ENCODE measurements at places on chromosomes 13 and 19. TPM values are rescaled to one million over a fixed set of nuclear protein-coding genes. Genes with fewer than 3 reads are reported as not detected.

Gene CGB8
- not detected for total RNA-seq

- DNase-seq: no peak
These were observed 15.6 kb downstream of the RHPN2 start for GRCh38 chr19:33048806-33049676.

DNA sequence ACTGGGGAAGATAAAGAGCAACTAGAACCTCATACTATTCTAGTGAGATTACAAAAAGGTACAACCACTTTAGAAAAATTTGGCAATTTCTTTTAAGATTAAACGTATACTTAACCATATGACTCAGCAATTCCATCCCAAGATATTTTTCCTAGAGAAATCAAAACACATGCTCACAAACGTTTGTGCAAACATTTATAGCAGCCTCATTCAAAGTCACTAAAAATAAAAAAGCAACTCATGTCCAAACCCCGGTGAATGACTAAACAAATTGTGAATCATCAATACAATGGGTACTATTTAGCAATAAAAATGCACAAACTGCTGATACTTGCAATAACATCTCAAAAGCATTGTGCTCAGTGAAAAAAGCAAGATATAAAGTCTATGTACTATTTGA is 121.5 kb downstream of the FRY start:
- DNase-seq: no peak

Gene KIR2DL4
- 0.13 TPM for total RNA-seq

Measured in activated T-helper 1 cell treated with anti-CD3 and anti-CD28 coated beads, Interleukin-12 subunit alpha, Interleukin-12 subunit beta, Interleukin-2, Interleukin-4 antibody, amounts not matched to agents 30 ng/mL and 10 ng/mL and 1 ng/mL, durations not matched to agents 14 hours and 24 hours and 36 hours (primary cell).